ENCODE measurements at places on chromosomes 5 and 9. TPM values are rescaled to one million over a fixed set of nuclear protein-coding genes. Genes with fewer than 3 reads are reported as not detected.

Gene PCDHA3
- 2.3 TPM for total RNA-seq

Gene DNAJC18
- 8.2 TPM for total RNA-seq

Gene ANKRD34B
- total RNA-seq, result 0.04 TPM

DNA sequence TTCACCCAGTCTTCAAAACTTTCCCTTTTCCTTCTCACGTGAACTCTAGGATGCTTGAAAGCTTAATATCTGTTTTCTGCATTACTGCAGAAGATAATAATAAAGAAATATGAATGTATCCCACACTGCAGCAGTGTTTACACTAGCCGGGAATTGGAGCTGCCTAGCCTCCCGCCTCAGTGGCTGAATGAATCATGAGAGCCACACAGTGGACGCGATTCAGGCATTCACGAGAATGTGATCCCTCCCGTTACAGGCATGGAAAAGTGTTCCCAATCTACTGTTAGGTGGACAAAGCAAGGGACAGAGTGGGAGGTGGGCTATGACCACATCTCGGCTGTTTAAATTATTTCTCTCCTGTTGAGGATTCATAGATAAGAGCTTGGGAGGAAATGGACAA is 69.4 kb upstream of the CTSL start:
- ATAC-seq, result no peak

DNA sequence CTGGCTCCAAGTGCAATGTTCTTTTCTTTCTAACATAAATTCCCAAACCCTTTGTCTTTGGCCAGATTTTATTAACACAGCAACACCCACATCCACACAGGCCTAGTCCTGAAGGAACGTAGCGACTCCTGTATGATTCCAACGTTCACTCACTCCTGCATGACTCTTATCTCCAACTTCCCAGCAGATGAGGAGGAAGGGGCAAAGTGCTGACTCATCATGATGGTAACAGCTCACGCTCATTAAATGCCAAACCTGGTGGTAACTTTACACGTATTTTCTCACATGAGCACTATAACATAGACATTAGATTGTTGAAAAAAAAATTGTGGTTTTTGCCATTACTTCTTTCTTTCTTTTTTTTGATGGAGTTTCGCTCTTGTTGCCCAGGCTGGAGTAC is 1349.5 kb downstream of the EFNA5 start:
- no peak for ATAC-seq

DNA sequence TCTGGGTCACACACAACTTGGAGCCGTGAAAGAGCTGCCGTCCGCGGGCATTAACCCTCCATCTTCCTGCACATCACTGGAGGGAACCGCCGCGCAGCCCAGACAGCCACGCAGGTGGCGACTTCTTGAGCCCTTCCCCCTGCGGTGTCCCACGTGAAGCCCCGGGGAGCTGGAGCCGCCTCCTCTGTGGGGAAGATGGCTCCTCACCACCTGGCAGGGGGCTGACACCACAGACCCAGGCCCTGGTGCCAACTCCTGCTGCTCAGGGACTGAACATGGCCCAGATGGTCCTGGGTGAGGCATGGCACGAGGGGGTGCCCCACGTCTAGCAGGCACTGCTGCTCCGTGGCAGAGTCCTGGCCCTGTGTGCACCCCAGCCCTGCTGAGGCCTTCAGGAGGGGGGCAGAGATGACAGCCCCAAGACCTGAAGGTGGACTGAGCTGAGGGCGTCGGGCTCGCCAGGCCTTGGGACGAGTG is 38.9 kb downstream of the NDUFS6 start:
- no peak for ATAC-seq

DNA sequence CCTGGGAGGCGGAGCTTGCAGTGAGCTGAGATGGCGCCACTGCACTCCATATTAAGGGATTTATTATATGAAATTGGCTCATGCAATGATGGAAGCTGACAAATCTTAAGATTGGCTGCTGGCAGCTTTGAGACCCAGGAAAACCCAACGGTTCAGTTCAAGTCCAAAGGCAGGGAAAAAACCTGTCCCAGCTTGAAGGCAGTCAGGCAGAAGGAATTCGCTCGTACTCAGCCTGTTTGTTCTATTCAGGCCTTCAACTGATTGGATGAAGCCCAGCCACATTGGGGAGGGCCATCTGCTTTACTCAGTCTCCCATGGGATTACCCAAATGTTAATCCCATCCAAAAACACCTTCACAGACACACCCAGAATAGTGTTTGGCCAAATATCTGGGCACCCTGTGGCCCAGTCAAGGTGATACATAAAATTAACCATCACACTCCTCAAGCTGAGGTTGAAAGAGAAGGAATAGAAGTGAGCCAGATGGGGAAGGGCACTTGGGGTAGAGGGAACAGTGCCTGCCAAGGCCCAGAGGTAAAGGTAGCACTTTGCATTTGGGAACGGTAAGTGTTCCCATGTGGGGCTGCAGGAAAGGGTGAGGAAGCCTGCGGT is 8.5 kb upstream of the ORM1 start:
- ATAC-seq, result no peak

DNA sequence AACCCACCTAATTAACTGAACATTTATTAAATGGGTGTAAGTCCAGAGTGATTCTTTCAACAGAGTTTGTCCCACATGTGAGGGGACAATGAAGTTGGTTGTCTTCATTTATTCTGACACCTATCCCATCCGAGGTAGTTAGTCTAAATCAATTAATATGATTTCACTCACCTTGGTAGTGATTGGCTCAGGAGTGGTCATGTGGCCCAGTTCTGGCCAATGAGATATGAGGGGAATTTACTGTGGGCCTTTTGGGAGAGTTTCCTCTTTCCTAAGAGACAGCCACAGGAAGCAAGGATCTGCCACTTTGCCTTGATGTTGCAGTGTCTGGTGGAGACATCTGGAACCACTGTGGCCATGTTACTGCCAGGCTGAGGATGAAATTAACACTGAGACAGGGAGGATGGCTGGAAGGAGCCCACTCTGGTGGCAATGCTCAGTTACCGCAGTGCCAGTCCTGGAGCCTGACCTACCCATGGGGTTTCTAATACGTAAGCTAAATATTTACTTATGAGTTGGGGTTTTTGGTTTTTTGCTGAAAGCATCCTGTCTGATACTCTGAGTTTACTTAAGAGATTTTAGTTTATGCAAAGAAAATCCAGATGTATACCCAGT is 118.6 kb downstream of the FGF18 start:
- peak; percentile 26 for ATAC-seq

DNA sequence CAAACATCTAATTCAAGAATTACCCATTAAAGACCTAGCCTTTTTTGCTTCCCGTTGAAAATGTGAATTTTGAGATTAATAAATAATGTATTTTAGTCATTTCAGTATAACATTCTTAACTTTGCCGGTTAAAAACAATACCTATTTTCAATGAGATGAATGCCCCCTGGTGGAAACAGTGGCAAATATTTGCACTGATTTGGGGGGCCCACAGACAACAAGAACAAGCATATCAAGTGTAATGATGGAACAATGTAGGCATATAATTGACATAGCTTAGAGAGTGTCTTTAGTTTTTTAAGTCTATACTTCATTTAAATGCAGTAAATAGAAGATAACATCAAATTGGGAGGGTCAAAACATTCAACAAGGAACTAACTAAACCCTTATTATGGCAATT is 111.9 kb downstream of the NTRK2 start:
- no peak for ATAC-seq

DNA sequence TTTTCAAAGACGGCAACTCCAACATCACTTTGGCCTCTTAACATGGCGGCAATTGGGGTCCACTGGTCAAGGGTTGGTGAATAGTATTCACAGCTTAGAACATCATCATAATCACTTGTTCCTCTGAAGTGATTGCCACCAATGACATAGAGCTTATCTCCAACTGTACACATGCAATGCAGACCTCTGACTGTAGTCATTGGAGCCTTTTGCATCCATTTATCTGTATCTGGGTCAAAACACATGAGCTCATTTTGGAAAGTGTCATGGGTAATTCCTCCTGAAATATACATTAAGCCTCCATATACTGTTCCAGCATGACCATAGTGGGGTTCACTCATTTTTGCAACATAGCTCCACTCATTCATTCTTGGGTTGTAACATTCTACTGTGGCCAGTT is 2.0 kb downstream of the KLHL9 start:
- no peak for ATAC-seq

GRCh38 chr9:115109486-115109885 is 8.5 kb downstream of the TNC start:
- ATAC-seq, result no peak

DNA sequence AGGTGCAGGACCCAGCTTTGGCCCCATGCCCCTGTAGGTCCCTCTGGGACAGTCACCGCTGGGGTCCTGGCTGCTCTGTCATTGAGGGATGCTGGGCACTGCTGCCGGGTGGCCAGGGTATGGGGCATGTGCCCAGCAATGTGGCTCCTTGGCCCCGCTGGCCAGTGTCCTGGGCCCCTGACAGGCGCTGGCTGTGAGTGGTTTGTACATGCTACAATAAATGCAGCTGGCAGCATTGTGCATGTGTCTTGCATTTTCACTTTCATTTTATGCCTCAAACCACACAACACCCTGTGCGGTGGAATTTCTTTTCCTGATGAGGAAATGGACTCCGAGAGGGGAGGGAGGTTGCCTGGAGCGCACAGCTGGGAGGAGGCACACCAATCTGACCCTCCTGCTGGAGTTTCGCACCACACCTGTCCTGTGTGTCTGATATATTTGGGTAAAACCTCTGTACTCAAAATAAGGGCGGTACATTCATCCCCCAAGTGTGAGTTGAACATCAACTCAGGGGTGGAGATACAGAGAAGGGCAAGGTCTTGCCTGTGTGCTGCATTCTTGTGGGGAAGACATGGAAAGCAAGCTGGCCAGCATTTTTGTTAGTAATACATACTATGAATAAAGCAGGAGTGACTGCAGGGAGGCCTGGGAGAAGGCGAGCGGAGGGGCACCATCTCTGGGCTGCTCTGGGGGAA is 11.7 kb downstream of the TSPAN17 start:
- peak; percentile 67 for ATAC-seq

- ATAC-seq, result no peak
Observed at GRCh38 chr5:76787237-76787636, 31.6 kb upstream of the F2RL1 start.
